ENCODE measurements at places on chromosomes 7 and 10. TPM values are rescaled to one million over a fixed set of nuclear protein-coding genes. Genes with fewer than 3 reads are reported as not detected.

- no peak for DNase-seq
These were observed 51.7 kb downstream of the DIP2C start for GRCh38 chr10:637771-638195.

- DNase-seq = peak; percentile 49
These were observed 67.8 kb upstream of the TNRC18 start for GRCh38 chr7:5491251-5492019.

DNA sequence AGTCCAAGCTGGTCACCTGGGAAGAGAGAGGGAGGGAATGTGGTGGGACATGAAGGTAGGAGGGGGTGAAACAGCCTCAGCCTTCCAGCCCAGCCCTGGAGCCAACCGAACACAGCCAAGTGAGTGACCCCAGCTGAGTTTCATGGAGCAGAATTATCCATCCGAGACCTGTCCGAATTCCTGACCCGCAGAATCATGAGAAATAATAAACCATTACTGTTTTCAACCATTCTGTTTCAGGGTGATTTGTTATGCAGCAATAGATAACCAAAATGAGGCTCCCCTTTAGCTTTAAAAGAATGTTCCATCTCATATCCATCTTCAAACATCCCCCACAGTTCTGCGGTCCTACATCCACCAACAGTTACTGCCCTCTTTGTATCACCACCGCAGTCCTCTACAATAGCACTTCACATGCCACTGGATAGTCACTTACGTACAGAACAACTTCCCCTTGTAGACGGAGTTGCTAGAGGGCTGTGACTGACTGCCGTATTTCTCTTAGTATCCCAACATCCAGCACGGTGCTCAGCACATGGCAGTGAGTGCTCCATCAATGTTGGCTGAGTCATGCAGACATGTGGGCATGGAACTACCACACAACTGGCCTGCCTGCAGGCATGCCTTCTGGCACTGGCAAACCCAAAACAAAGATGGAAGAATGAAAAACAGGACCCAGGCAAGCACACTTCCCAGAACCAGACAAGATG is 18.5 kb downstream of the KIAA1549 start:
- no peak for DNase-seq

DNA sequence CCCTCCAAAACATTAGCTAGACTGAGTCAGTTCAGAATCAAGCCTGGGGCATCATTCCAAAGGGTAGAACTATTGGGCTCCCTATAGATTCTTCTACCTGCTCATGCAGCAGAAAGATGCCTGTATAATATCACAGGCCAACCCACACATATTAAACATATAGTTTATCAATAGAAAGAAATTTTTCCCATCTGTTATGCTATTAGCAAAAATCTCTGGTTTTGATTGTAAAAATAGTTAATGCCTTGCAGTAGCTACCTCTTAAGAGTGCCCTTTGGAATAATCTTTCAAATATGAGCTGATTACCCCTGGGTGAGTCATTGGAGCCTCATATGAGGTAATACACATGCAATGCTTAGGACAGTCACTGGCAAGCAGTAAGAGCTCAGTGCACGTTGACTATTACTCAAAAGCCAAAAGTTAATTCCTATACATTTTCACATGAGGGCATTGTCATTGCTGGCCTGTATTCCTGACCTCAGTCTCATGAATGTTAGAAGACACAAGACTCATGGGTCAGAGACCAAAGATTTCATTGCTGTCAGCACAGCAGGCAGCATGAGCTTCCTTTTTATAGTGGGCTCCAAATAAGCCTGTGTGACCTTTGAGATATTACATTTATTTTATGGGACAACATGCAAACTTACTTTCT is 180.0 kb downstream of the FGFR2 start:
- DNase-seq = no peak

GRCh38 chr7:149547126-149547525 is 49.5 kb upstream of the ZNF746 start:
- no peak for DNase-seq

DNA sequence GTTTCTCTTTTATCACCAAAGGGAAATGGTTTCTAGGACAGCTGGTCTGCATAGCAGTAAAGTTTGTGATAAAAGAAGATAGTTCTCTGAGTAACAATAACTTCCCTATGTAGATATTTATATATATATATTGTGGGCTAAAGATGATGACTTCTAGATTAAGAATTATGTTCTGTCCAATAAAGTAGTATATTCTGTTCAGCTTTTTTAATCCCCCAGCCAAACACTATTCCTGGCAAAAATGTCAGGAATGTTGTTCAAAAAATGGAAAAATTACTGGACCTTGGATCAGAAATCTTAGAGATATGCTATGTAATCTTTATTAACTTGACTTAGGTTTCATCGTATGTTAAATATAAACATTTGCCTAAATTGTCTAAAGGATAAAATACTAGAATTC is 136.3 kb upstream of the GNAI1 start:
- DNase-seq = no peak

GRCh38 chr7:98629001-98629431 is 11.9 kb downstream of the NPTX2 start:
- no peak for DNase-seq

GRCh38 chr7:84746353-84746752 is 440.5 kb downstream of the SEMA3D start:
- no peak for DNase-seq

DNA sequence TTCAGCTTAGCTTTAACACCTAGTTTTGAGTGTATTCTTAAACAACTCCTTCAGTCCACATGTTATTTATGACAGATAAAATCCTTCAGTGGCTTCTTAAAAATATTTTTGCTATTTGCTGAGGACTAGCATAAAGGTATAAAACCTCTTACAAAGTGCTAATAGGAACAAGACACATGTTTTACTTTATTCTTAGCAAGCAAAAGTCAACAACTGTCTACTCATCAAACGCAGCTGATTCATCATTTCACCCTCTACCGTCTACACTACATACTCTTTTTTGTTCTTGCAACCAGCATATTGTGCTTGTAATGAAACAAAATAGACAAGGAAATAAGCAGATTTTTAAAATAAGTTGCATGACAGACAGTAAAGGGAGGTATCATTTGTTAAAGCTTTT is 319.7 kb downstream of the SNX13 start:
- DNase-seq = no peak

GRCh38 chr10:49050366-49050765 is 65.0 kb downstream of the VSTM4 start:
- no peak for DNase-seq

DNA sequence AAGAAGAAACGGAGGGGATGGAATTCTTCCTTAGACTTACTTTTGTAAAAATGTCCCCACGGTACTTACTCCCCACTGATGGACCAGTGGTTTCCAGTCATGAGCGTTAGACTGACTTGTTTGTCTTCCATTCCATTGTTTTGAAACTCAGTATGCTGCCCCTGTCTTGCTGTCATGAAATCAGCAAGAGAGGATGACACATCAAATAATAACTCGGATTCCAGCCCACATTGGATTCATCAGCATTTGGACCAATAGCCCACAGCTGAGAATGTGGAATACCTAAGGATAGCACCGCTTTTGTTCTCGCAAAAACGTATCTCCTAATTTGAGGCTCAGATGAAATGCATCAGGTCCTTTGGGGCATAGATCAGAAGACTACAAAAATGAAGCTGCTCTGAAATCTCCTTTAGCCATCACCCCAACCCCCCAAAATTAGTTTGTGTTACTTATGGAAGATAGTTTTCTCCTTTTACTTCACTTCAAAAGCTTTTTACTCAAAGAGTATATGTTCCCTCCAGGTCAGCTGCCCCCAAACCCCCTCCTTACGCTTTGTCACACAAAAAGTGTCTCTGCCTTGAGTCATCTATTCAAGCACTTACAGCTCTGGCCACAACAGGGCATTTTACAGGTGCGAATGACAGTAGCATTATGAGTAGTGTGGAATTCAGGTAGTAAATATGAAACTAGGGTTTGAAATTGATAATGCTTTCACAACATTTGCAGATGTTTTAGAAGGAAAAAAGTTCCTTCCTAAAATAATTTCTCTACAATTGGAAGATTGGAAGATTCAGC is 158.7 kb upstream of the LANCL2 start:
- DNase-seq = no peak

- no peak for DNase-seq
These were observed 74.3 kb downstream of the ANKRD7 start for GRCh38 chr7:118298771-118299170.

DNA sequence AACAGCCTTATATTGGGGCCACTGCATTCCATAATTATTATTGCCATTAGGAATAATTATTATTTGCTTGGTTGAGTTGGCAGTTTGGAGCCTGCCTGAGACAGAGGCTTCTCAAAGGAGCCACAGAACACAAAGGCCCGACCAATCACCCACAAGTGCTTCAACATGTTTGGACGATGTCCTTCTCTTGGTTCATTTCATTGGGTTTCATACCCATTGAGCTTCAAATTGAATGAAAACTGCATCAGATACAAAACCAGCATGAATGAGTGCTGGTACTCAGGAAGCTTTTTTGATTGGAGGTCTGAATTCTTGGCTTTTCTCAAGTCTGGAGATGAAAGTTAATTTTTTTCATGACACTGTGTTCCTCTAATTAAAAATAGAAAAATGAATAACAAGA is 168.3 kb downstream of the CREB5 start:
- no peak for DNase-seq

DNA sequence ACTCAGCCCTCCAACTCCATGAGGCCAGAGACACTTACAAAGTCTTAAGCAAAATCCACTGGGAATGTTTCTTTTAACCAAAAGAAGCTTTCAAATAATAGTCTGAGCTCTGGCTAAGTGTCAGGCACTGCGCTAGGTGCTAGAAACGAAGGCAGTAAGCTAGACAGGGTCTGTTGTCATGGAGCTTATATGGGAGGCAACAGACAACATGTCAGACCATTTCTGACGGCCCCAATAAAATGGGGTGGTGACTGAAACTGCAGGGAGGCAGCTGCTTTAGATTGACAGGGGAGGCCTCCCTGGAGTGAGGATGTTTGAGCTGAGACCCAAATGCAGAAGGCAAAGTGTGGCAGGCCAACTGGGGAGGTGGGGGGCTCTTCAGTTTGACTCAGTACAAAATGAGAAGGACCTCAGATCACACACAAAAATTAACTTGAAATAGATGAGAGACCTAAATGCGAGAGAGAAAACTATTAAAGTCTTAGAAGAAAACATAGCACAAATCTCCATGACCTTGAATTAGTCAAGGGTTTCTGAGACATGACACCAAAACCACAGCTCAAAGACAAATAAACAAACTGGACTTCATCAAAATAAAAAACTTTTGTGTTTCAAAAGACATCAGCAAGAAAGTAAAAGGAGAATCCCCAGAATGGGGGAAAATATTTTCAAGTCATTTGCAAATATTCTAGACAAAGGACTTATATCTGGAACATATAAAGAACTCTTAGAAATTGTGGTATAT is 40.6 kb downstream of the SH3PXD2A start:
- DNase-seq = no peak

DNA sequence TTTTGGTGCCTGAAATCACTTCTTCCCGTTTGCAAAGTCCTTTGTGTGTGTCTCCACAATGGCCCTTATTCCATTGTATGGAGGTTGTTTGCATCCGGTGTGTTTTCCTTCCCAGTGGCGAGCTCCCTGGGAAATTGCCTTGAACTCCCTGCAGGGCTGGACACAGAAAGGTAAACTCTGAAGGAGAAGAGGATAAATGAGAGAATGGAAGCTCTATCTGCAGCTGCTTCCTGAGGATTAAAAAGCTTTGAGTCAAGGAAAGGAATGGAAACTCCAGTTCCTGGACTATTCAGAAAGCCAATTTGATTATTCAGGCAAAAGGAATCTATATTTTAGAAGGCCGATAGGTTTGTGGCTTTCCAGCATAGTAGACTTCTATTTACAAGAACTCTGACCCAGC is 4.4 kb upstream of the GRK5 start:
- DNase-seq = no peak

DNA sequence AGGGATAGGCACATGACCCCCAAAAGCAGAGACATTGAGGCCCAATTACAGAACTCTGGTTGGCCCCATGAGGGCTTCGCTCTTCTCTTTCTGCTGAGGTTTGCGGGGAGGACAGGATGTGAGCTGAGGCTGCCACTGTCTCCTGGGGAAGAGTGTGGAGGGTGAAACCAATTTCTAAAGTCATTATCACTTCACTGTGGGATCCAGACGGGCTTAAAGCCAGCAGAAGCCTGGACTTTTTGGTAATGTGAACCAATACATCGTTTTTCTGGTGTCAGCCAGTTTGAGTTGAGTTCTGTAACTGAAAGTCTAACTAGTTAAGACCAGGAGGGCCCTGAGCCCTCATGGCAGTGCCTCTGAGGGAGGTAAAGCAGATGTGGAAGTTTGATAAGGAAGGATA is 163.0 kb downstream of the MYOF start:
- DNase-seq = no peak

DNA sequence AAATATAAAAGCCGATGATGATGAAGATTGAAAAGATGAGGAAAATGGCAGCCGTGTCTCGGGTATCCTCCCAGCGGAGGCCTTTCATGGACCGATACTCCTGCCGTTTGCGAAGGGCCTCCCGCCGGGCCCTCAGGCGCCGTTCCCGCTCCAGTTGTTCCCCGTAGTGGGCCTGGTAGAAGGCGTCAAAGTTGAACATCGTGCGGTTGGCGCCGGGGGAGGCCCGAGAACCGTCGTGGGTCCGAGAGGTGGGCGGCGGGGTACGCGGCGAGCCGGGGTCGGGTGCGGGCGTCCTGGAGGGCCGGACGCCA is 553 bp downstream of the DNAJC30 start:
- no peak for DNase-seq

- no peak for DNase-seq
These were observed 98.8 kb downstream of the SEMA3E start for GRCh38 chr7:83550100-83550499.

- peak; percentile 90 for DNase-seq
These were observed 101.0 kb upstream of the SVIL start for GRCh38 chr10:29735628-29736365.

DNA sequence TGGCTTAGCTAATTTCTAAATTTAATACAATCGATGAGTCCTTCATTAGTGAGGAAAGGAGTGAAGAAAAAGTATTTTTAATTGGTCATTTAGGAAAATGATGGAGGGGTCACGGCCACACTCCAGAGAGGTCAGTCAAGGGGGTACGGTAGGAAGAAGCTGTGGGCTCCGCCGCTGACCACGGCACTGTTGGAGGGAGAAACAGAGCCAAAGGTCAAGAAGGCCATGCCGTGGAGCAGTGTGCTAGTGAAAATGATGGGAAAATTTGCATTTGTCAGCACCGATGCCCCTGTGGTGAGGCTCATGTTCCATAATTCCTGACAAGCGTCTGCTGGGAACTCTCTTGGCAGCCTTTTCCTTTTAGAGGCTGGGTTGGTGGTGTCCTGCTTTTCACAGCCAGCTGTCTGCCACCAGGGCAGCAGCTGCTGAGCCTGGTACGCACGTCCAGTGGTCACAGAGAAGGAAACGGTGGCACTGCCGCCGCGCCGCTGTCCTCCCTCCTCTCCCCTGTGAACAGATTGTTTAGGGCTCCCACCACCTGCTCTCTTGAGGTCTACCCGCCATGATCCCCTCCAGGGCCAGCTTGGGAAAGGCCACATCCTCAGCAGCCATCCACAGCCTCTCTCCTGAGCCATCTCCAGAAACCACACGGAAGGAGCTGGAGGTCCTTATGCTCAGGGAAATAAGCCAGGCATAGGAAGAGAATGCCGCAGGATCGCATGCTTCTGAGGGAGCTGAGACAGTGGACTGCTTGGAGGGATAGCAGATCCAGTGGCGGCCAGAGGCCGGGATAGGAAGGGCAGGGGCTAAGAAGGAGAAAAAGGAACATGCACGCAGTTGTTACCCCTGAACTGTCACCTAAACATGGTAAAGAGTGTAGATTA is 263.7 kb upstream of the PPP2R2D start:
- DNase-seq = no peak

The ASB10 gene
- polyA plus RNA-seq = 0.18 TPM

The PIK3CG gene
- polyA plus RNA-seq = 9.3 TPM

The PNLIPRP3 gene
- polyA plus RNA-seq = not detected

The GHRHR gene
- 2.1 TPM for polyA plus RNA-seq

The KEL gene
- polyA plus RNA-seq = 52.1 TPM

The PTER gene
- 3.7 TPM for polyA plus RNA-seq

The FRAT2 gene
- 18.8 TPM for polyA plus RNA-seq

All from testis (tissue), 5 donors.